Muscle of leg (tissue), 16 donors: ENCODE measurements at places on chromosomes 1 and 21. TPM values are rescaled to one million over a fixed set of nuclear protein-coding genes. Genes with fewer than 3 reads are reported as not detected.

GRCh38 chr1:151859891-151860293 lies 6.4 kb upstream of the THEM5 start:
- H3K36me3 ChIP-seq = no peaks in the 10 kb centered on the region
- no peak overlapping the region for H3K4me3 ChIP-seq
- no peak for DNase-seq
- no peak overlapping the region for H3K27ac ChIP-seq
- no peaks in the 10 kb centered on the region for H3K4me1 ChIP-seq

DNA sequence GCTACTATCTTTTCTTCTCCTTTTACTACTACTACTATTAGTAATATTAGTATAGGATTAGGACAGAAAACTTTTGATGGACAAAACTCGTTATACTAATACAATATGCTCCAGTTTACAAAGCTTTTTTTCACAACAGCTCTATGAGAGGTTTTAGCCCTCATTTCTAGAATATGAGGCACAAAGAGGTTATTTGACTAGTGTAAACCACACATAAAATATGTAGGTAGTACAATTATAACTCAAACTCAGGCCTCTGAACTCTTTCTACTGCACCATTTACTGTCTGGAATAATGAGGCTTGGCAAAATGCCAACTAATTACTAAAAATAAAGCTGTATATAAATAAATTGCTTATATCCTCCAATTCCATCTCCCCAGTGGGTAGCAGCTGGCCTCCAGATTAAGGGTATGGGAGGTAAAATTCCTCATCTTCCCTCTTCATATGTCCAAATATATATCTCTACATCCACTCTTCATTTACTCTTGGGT lies 99.9 kb downstream of the LYST start:
- H3K36me3 ChIP-seq = peaks cover 2% of the 10 kb centered on the region
- no peaks in the 10 kb centered on the region for H3K27me3 ChIP-seq
- no peaks in the 10 kb centered on the region for H3K4me1 ChIP-seq
- DNase-seq = no peak
- H3K27ac ChIP-seq = no peak overlapping the region
- H3K4me3 ChIP-seq = no peak overlapping the region

GRCh38 chr1:151887028-151887427 lies 22.3 kb downstream of the THEM4 start:
- H3K27me3 ChIP-seq = no peaks in the 10 kb centered on the region
- DNase-seq = no peak
- no peaks in the 10 kb centered on the region for H3K4me1 ChIP-seq
- no peak overlapping the region for H3K27ac ChIP-seq

DNA sequence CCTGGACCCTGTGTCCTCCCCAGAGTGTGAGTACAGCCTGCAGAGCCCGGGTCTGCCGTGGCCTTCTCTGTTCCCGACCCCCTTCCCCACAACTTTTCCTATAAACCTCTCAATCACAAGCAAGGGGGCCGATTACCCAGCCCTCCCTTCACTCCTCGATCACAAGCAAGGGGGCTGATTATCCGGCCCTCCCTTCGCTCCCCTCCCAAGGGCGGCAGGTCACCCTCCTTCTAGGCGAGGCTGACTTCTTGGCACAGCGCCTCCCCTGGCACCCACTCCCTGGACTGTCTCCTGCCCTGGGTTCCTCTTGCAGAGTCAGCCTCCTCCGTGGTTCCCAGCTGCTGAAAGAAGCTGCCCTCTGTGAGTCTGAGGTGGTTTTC lies 12.3 kb upstream of the LDLRAP1 start:
- peaks cover 2% of the 10 kb centered on the region for H3K27me3 ChIP-seq
- no peak overlapping the region for H3K27ac ChIP-seq
- DNase-seq = no peak
- H3K36me3 ChIP-seq = no peaks in the 10 kb centered on the region
- peaks cover 17% of the 10 kb centered on the region for H3K4me1 ChIP-seq
- H3K4me3 ChIP-seq = no peak overlapping the region

GRCh38 chr1:197001828-197002227 lies 24.5 kb downstream of the CFHR5 start:
- H3K36me3 ChIP-seq = no peaks in the 10 kb centered on the region
- no peaks in the 10 kb centered on the region for H3K4me1 ChIP-seq
- H3K4me3 ChIP-seq = no peak overlapping the region
- H3K27me3 ChIP-seq = no peaks in the 10 kb centered on the region
- no peak for DNase-seq
- no peak overlapping the region for H3K27ac ChIP-seq

- no peak overlapping the region for H3K4me3 ChIP-seq
- H3K4me1 ChIP-seq = no peaks in the 10 kb centered on the region
- no peak overlapping the region for H3K27ac ChIP-seq
- no peaks in the 10 kb centered on the region for H3K36me3 ChIP-seq
- DNase-seq = no peak
Measured at GRCh38 chr1:244371242-244372141, 80.2 kb downstream of the ADSS2 start.

DNA sequence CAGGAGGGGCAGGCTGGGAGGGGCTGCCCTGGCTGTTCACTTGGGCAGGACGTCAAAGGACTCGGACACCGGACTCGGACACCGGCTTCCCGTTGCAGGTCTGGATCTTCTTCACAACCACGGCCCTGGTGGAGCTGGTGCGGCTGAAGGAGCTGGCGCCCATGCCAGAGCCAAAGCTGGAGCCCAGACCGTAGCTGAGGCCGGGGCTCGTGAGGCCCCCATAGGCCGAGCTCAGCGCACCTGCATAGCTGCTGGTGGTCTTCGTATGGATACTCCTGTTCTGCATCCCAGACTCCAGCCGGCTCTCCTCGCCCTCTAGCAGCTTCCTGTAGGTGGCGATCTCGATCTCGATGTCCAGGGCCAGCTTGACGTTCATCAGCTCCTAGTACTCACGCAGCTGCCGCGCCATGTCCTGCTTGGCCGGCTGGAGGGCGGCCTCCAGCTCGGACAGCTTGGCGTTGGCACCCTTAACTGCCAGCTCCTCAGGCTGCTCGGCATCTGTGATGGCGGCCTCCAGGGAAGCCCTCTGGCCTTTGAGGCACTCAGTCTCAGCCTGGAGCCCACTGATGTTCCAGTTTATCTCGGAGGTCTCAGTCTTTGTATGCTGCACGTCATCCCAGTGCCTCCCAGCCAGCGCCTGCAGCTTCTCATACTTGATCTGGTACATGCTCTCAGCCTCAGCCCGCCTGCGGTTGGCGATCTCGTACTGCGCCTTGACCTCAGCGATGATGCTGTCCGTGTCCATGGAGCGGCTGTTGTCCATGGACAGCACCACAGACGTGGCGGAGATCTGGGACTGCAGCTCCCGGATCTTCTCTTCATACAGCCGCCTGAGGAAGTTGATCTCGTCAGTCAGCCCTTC lies 15.1 kb upstream of the KLF17 start:
- no peaks in the 10 kb centered on the region for H3K4me1 ChIP-seq
- no peak overlapping the region for H3K27ac ChIP-seq
- no peak overlapping the region for H3K4me3 ChIP-seq
- peaks cover 3% of the 10 kb centered on the region for H3K27me3 ChIP-seq
- H3K36me3 ChIP-seq = no peaks in the 10 kb centered on the region
- DNase-seq = no peak

DNA sequence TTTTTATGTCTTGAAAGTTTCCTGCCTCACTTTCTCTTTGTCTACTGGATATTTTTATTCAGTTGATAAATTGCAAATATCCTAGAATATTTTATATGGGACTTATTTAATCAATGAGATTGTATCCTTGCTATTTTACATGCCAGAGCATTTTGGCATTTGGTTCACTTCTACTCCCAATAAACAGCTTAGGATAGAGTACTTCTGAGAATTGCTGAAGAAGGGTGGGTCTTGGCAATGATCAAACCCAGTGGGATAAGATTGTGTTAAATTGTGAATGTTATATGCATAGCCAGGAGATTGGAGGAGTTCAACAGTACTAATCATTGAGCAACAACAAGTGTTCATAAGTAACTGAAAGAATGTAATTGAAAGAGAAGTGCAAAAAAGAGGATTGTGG lies 60.1 kb downstream of the SDCCAG8 start:
- no peak overlapping the region for H3K4me3 ChIP-seq
- peak overlapping the region; percentile 55 for H3K27ac ChIP-seq
- H3K4me1 ChIP-seq = peaks cover 12% of the 10 kb centered on the region
- peak; percentile 49 for DNase-seq
- peaks cover 20% of the 10 kb centered on the region for H3K36me3 ChIP-seq

GRCh38 chr21:44437371-44437695 lies 18.0 kb upstream of the LRRC3 start:
- H3K36me3 ChIP-seq = no peaks in the 10 kb centered on the region
- no peak overlapping the region for H3K27ac ChIP-seq
- H3K27me3 ChIP-seq = no peaks in the 10 kb centered on the region
- no peak for DNase-seq
- no peak overlapping the region for H3K4me3 ChIP-seq

DNA sequence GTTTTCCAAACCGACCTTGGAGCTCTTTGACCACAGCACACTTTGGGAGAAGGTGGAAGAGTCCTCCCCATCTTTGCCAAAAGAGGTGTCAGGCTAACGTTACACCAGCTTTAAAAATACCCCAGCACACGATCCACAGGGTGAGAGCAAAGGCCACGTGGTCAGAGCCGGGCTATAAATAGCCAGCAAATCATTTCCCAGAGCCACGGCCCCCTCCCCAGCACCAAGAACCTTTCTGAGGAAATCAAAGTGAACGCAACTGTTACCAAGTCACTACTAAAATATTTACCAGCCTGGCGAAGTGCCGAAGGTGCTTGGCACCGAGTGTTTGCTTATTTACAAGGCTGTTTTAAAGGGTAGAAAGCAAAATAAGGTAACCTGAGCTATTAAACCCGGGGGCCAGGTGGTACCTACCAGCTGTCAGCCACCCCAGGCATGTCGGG lies 72.4 kb downstream of the CASZ1 start:
- H3K4me1 ChIP-seq = peaks cover 79% of the 10 kb centered on the region
- peaks cover 28% of the 10 kb centered on the region for H3K27me3 ChIP-seq
- DNase-seq = peak; percentile 71
- H3K36me3 ChIP-seq = no peaks in the 10 kb centered on the region

DNA sequence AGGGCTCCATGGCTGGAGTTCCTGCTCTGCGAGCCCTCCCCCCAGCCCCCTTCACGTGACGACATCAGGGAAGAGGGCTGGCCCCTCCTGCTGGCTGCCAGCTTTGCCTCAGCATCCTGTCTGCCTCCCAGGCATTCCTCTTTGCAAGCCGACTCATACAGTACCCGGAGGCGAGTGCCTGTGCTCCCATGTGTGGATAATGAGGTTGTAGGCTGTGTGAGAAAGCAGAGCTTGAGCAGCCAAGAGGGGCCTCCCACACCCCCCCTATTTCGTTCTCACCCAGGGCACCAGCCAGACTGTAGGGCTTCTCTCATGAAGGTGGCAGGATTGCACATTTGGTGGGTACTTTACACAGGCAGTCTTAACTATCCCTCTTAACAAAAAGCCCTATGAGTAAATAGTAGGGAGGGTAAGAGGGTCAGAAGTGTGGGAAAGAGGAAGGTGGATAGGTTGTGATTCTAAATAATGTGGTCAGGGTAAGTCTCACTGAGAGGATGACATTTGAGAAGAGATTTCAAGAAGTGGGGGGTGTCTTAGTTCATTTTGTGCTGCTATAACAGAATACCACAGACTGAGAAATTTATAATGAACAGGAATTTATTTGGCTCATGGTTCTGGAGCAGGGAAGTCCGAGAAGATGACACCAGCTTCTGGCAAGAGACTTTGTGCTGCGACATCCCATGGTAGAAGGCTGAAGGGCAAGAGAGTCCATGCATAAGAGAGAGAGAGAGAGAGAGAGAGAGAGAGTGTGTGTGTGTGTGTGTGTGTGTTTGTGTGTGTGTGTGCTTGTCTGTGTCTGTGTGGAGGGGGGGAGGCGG lies 113.5 kb downstream of the OMA1 start:
- no peak overlapping the region for H3K4me3 ChIP-seq
- peaks cover 2% of the 10 kb centered on the region for H3K27me3 ChIP-seq
- H3K27ac ChIP-seq = no peak overlapping the region

RGS1 gene
- polyA plus RNA-seq = 4.7 TPM

MOB3C gene
- 14.2 TPM for polyA plus RNA-seq

LRRC7 gene
- polyA plus RNA-seq = 12.3 TPM

CLCA1 gene
- polyA plus RNA-seq = 0.19 TPM

HAO2 gene
- polyA plus RNA-seq = not detected

C1orf87 gene
- polyA plus RNA-seq = 1.2 TPM

S100A7A gene
- polyA plus RNA-seq = not detected

TRIM45 gene
- polyA plus RNA-seq = 15.7 TPM
